ENCODE measurements at places on chromosomes 16 and 17. TPM values are rescaled to one million over a fixed set of nuclear protein-coding genes. Genes with fewer than 3 reads are reported as not detected.

DNA sequence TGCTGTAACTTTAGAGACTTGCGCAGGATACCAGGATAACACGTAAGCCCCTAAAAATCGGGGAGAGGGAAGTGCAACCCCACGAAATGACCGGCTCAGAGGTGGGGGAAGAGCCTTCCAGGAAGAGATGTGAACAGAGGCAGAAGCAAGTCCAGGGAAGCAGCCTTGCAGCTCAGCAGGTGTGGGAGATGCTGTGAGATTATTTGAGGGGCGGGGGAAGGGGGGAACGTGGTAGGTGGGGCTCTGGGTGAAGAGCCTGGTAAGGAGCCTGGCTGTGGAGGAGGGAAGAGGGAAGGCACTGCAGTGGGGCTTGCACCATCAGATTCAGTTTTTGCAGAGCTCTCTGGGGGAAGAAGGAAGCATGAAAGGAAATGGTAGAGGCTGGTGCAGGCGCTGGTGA lies 95.4 kb upstream of the CACNG5 start:
- DNase-seq: no peak

- DNase-seq: no peak
Observed at GRCh38 chr17:74245145-74245831, 28.7 kb upstream of the DNAI2 start.

KRT36 gene
- total RNA-seq: not detected

KAT8 gene
- total RNA-seq: 74.1 TPM

FGF11 gene
- total RNA-seq: 24.6 TPM

CACNG5 gene
- not detected for total RNA-seq

TPSG1 gene
- 0.21 TPM for total RNA-seq
